ENCODE measurements at places on chromosomes 12 and 14. TPM values are rescaled to one million over a fixed set of nuclear protein-coding genes. Genes with fewer than 3 reads are reported as not detected.

DNA sequence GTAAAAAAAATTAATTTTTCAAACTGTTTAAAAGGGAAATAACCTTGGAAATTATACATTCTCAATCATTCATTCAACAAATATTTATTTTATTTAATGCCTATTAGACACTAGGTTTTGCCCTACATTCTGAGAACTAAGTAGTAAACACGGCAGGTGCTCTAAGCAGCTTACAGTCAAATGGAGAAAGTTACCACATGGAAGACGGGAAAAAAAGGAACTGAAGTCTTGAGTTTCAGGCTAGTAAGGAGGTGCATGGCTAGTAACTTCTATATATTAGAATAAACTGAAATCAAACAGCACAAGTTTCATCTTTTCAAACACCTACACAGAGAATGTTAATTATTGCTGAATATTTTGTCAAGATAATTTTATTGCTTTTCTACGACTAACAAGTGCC, 52.9 kb downstream of the C12orf42 start:
- no peaks in the 10 kb centered on the region for H3K4me1 ChIP-seq
- no peak overlapping the region for H3K4me3 ChIP-seq
- H3K27me3 ChIP-seq: no peaks in the 10 kb centered on the region
- DNase-seq: no peak
- no peak overlapping the region for H3K27ac ChIP-seq
- no peaks in the 10 kb centered on the region for H3K36me3 ChIP-seq

DNA sequence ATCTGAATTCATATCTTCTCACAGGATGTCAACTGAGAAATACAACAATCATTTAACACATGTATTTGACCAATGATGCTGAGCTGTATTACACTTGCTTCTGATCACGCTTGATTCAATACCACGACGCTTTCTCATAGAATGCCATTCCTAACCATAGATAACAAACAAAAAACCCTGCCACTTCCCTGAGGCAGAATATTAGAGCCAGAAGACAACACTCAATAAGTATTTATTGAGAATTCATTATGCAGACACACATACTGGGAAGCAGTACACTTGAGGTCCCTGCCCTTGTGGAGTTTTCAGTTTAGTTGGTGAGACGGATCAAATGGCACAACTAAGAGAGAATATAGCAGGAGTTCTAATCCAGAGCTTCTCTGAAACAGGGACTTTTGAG, 32.4 kb downstream of the BLTP3B start:
- H3K36me3 ChIP-seq: no peaks in the 10 kb centered on the region
- no peak overlapping the region for H3K4me3 ChIP-seq
- no peak overlapping the region for H3K27ac ChIP-seq
- H3K27me3 ChIP-seq: no peaks in the 10 kb centered on the region

GRCh38 chr12:31506515-31507306, 84.2 kb downstream of the DENND5B start:
- H3K36me3 ChIP-seq: no peaks in the 10 kb centered on the region
- H3K4me1 ChIP-seq: no peaks in the 10 kb centered on the region
- no peaks in the 10 kb centered on the region for H3K27me3 ChIP-seq
- H3K27ac ChIP-seq: no peak overlapping the region

DNA sequence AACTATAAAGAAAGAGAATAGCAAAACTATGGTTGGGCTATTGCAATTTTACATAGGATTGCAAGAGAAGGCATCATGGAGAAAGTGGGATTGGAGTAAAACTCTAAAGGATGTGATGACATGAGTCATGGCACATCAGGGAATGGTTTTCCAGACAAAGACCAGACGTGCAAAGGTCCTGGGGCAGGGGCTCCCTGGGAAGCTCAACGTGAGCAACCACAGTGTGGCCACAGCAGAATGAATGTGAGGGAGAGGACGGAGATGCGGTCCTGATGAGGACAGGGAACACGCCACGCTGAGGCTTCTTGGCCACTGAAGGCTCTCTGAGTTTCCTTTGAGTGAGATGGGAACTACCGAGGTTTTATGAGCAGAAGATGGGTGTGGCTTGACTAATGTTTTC, 38.2 kb downstream of the FZD10 start:
- no peaks in the 10 kb centered on the region for H3K4me1 ChIP-seq
- no peak for DNase-seq
- H3K27ac ChIP-seq: no peak overlapping the region
- H3K36me3 ChIP-seq: no peaks in the 10 kb centered on the region
- no peaks in the 10 kb centered on the region for H3K27me3 ChIP-seq

- H3K4me1 ChIP-seq: no peaks in the 10 kb centered on the region
- H3K36me3 ChIP-seq: no peaks in the 10 kb centered on the region
- no peak overlapping the region for H3K4me3 ChIP-seq
- peak; percentile 16 for DNase-seq
Measured at GRCh38 chr14:101361044-101361443, 200.3 kb upstream of the DIO3 start.

DNA sequence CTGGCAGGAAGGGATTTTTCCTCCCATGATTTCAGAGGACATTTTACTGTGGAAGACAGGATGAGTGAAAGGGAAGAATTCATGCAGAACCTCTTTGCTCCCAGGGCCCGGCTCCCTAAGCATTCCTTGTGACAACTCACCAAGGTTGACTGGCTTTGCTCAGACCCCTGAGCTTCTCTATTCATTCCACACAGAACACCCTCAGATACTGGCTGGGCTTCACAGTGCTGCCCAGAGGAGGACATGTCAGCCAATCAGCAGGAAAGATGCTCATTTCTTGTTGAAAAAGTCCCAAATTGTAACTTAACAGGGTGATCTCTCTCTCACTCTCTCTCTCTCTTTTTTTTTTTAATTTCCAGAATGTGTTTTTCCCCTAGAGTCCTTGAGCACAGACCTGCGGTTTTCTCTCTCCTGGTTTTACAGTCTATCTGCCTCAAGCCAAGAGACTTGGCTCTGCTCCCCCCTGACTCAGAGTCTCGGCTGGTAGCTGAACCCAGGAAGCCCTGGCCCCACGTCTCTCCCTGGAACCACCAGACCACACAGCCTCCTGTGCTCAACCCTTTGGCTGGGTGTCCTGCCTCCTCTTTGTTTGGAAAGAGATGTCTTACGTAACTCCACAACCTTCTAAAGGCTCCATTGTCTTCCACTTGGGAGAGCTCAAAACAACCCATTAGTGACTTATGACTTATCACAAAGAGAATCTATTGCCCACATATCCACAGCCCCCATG, 43.9 kb downstream of the SSPN start:
- H3K27ac ChIP-seq: no peak overlapping the region
- DNase-seq: peak; percentile 75
- H3K36me3 ChIP-seq: no peaks in the 10 kb centered on the region
- no peak overlapping the region for H3K4me3 ChIP-seq
- H3K4me1 ChIP-seq: no peaks in the 10 kb centered on the region

GRCh38 chr12:109879351-109880042, 844 bp downstream of the GLTP start:
- no peak for DNase-seq
- H3K27ac ChIP-seq: no peak overlapping the region
- peaks cover 11% of the 10 kb centered on the region for H3K4me1 ChIP-seq
- H3K36me3 ChIP-seq: no peaks in the 10 kb centered on the region

Gene SDR9C7
- not detected for total RNA-seq

Gene SH2B3
- total RNA-seq: 33.9 TPM

Gene LRP6
- 18.0 TPM for total RNA-seq
